ENCODE measurements at places on chromosomes 2 and 18.

GRCh38 chr2:209463226-209463625 lies 39.4 kb downstream of the MAP2 start:
- DNase-seq = no peak

GRCh38 chr2:149767516-149767974 lies 180.0 kb upstream of the MMADHC start:
- DNase-seq = no peak

- DNase-seq = no peak
Observed at GRCh38 chr2:38327580-38327979, 49.5 kb downstream of the ATL2 start.

GRCh38 chr2:88452980-88453582 lies 588 bp upstream of the FOXI3 start:
- no peak for DNase-seq

GRCh38 chr18:36887114-36887513 lies 58.2 kb downstream of the KIAA1328 start:
- DNase-seq = no peak

GRCh38 chr2:8805278-8806210 lies 31.9 kb downstream of the KIDINS220 start:
- no peak for DNase-seq
